Activated T-cell treated with anti-CD3 and anti-CD28 coated beads for 48 hours (primary cell): ENCODE measurements at places on chromosomes 4 and X.

DNA sequence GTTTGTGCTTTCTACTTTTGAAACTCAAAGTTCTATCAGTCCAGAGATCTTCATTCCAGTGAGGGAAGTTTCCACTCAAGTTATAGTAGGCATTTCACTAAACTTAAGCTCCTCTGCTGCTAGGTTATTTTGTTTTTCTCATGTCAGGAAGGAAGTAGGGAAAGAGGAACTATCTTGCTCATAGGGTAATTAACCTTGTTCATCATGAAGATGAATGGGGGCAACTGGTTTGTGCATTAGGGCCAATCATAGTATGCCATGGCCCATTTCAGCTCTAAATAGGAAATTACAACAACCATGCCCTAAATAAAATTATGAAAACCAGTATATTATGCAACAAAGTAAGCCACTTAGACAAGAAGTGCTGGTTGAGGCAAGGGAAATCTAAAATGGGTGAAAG is 804.7 kb upstream of the NDST4 start:
- DNase-seq = no peak

- DNase-seq = no peak
Observed at GRCh38 chr4:147003956-147004809, 58.5 kb upstream of the TTC29 start.

GRCh38 chr4:1730532-1731135 is 9.3 kb downstream of the TACC3 start:
- no peak for DNase-seq

DNA sequence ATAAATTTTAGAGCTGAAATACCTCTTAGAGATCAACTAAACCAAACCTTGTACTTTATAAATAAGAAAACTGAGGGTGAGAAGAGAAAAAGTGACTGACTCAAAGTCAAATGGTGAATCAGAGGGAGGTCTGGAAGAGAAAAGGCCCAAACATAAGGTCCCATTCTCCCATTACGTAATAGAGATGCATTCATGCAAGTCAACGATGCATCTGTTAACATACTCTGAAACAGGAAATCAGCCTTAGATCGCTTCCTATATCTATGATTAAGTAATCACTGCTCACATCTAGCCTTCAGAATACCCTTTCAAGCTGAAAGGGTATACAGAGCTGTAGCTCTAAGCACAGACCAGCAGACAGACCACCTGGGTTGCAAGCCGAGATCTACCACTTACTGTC is 6.5 kb downstream of the RNF150 start:
- DNase-seq = no peak

- no peak for DNase-seq
Observed at GRCh38 chr4:6772223-6772928, 10.2 kb upstream of the KIAA0232 start.

GRCh38 chrX:38500866-38501265 is 60.5 kb upstream of the TSPAN7 start:
- no peak for DNase-seq

GRCh38 chr4:63325140-63325539 is 1084.1 kb downstream of the TECRL start:
- no peak for DNase-seq
